ENCODE measurements at places on chromosomes 4 and X.

- no peak for DNase-seq
These were observed 136.4 kb downstream of the MAPK10 start for GRCh38 chr4:86223472-86223871.

GRCh38 chr4:155855897-155856296 is 10.2 kb downstream of the ASIC5 start:
- DNase-seq, result no peak

- no peak for DNase-seq
These were observed 244.5 kb upstream of the SPANXN1 start for GRCh38 chrX:145002771-145003170.

GRCh38 chrX:56228914-56229313 is 3.2 kb upstream of the KLF8 start:
- no peak for DNase-seq

GRCh38 chr4:81356621-81357020 is 115.1 kb downstream of the RASGEF1B start:
- DNase-seq, result no peak

DNA sequence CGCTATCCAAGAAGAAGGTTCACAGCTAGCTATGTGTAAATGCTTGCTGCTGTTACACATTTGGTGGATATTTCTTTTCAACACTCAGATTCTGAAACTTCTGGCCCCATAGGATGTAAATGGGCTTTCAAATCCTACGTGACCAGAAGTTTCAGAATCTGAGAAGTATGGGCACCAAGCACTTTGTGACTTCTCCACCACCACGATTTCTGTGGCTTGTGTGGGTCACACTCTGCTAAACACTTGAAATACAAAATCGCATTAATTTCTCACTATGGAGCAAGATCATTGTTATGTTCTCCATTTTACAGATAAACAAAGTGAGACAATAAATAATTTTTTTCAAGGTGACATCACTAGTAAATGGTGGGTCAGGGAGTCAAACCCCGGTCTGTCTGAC is 259.4 kb upstream of the JADE1 start:
- DNase-seq, result no peak

DNA sequence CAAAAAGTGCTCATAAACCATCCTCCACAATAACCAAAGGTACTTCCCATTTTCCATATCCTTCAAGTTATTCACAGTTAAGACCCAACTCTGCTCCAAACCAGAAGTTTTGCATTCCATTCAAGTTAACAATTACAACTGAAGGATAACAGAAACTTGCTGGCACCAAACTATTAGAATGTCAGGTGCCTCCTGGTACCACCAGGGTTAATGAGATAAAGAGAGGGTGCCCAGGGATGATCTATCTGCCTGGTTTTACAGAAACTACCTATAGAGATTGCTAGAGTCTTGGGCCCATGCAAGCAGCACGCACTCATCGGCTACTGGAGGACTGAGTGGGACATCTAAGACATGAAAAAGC is 114.6 kb downstream of the RBM47 start:
- DNase-seq, result no peak

- no peak for DNase-seq
These were observed 1.2 kb downstream of the DYNLT3 start for GRCh38 chrX:37846141-37846540.

DNA sequence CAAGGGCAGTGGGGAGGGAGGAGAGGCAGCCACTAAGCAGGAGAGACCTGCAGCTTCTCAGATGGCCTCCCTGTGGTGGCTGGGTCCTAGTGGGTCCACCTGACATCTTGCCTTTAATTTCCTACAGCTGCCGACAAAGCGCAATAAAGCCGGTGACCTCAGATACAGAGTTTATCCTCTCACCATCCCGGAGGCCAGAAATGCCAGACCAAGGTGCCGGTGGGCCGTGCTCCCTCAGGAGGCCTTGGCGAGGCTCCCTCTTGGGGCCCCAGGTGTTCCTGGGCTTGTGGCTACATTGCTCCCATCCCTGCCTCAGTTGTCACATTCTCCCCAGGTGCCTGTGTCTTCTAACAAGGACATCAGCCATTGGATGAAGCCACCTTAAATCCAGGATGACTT is 103.0 kb downstream of the ADRA2C start:
- no peak for DNase-seq

GRCh38 chrX:120560405-120560841 is 339 bp downstream of the CUL4B start:
- DNase-seq, result no peak

DNA sequence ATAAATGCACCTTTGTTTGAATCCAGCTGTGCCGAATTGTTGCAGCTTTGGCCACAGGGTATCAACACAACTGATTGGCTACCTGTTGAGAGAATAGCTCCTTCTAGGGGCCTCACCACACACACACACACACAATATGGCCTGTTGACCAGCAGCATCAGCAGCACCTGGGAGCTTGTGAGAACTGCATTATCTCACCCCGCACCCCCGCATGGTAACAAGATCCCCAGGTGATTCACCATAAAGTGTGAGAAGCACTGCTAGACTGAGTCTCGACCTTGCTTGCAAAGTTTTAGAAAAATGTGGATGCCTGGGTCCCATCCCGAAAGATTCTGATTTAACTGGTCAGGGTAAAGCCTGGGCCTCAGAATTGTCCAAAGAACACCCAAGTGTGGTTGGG is 176.9 kb upstream of the PRPS2 start:
- DNase-seq, result no peak

- DNase-seq, result no peak
These were observed 11.7 kb downstream of the MTTP start for GRCh38 chr4:99586322-99586721.

- DNase-seq, result no peak
These were observed 24.8 kb upstream of the MSANTD1 start for GRCh38 chr4:3223956-3224748.

GRCh38 chrX:153595859-153596857 is 2.8 kb downstream of the CCNQ start:
- no peak for DNase-seq

GRCh38 chr4:88618782-88619485 is 26.7 kb downstream of the HERC3 start:
- no peak for DNase-seq

- no peak for DNase-seq
These were observed 53.9 kb upstream of the ATP8A1 start for GRCh38 chr4:42710761-42711160.

DNA sequence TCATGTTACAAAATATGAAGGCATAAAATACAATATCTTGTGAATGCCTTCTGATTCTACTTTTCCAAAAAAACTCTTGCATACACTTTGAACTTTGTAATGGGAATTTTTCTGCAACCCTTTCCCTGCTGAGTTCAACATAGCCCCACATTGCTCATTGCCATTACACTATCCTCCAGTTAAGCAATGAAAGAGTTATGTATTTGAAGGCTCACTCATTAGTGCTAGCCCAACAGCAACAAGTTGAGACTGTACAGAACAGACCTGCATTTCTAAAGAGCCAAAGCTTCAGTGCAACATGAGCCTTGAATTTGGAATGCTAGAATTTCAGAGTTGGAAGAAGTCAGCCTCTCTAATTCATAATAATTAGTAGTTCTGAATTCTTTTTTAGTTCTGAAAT is 44.4 kb upstream of the STAG2 start:
- DNase-seq, result no peak
